ENCODE measurements at places on chromosomes 2 and 18.

DNA sequence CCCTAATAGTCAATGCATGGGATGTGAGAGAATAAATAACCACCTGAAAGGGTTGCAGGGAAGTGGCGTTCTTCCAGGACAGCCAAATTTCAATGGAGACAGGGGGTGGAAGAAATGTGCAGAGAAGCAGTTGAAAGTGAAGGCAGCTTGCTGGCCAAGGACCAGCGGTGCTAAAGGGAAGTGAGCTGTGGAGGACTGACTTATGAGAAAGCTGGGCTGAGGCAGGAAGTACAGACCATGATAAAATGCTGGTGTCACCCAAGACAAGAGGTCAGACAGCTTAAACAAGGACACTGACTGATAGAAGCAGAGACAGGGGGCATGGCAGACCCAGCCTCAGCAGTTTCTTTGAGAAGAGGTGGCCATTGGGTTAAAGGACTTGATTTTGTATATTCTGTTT is 106.7 kb downstream of the DTNB start:
- peak; percentile 53 for DNase-seq

GRCh38 chr18:37702841-37703240 is 137.2 kb upstream of the CELF4 start:
- DNase-seq = no peak

DNA sequence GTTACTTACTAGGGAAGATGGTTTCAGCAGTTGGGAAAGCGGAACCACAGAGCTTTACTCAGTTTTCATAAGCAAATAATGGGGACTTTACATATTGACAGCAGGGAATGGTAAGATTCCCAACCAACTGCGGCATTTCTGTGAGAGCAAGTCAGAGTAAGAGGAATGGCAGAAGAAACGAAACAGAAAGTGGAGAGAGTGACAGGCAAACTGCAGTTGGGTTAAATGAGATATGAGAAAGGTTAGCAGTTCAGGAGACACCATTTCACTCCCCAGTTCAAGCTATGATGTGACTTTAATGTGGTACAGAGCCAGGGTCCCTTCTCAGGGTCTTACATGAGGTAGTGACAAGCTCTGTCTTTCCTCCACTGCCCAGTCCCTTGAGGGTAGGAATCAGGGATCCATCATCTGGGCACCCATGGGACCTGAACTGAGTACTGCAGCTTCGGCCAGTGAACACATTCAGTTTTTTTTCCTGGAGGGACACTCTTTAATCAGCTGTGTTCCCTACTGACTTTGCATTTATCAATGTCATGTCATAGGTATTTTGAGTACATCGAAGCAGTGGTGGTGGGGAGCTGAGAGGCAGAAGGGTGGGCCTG is 33.0 kb upstream of the GREB1 start:
- no peak for DNase-seq

DNA sequence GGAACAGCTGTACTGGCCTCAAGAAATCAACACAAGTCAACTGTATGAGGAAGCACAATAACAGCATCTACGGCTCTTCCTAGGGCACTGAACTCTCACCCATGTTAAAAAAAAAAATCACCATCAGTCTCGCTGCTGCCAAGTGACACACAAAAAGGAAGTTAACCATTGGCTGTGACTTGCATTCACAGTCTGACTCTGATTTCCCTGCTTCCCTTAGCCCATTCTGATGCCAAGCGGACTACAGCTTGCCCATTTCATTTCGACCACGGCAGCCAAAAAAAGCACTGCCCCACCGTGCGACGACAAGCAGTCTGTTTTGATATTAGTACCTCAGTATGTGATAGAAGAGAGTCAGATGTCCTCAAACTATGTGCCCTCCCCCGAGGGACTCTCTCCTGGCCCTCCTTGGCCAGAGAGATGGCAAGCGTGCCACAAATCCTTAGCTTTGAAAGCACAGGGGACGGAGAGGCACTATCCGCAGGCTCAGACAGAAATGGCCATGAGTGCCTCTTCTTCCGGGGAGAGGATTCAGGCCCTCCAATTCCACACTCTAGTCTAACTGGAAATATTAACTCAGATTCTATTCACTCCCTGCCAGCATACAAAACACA is 250.0 kb downstream of the TCF4 start:
- DNase-seq = no peak

DNA sequence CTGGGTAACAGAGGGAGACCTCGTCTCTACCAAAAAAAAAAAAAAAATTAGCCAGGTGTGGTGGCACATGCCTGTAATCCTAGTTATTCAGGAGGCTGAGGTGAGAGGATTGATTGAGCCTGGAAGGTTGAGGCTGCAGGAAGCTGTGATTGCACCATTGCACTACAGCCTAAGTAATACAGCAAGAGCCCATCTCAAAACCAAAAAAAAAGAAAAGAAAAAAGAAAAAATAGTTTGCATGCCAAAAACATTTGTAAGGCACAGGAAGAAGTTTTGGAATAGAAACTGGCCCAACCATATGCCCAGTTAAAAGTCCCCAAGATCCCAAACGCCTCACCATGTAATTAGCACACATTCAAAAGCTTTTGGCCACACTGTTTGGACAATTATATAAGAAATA is 13.4 kb upstream of the ACOXL start:
- DNase-seq = no peak

DNA sequence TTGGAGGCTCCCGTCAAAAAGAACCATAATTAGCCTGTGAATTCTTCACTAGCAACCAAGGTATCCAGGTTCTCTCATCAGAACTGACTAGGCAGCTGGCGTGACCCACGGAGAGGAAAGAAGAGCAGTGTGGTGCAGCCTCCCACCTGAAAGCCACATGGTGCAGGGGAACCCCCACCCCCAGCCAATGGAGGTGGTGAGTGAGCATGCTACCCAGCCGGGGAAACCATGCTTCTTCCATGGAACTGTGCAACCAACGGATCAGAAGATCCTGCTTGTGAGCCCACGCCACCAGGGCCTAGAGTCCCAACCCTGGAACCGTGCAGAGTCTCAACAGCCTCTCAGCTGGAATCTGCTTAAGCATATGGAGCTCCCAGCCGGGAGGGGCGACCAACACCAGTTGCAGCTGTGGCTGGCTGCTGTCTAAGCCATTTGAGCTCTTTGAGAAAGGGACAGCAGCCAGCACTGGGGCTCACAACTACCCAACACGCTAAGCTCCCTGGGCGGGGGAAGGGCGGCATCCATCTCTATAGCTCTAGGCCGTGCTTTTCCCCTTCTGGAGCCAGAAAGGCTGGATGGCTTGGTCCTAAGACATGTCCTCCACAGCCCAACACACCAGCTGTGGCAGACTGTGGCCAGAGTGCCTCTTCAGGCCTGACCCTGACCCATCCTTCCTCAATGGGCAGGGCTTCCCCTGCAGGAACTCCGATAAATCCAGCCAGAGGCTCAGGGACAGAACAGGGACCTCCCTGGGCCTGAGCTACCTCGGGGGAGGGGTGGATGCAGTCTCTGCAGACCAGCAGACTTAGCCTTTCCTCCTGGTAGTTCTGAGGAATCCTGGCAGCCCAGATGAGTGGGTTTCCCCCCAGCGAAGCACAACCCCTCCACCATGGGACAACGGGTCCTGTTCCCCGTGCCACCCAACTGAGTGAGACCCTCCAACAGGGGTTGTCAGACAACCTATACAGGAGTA is 151.4 kb upstream of the NXPH2 start:
- DNase-seq = no peak

DNA sequence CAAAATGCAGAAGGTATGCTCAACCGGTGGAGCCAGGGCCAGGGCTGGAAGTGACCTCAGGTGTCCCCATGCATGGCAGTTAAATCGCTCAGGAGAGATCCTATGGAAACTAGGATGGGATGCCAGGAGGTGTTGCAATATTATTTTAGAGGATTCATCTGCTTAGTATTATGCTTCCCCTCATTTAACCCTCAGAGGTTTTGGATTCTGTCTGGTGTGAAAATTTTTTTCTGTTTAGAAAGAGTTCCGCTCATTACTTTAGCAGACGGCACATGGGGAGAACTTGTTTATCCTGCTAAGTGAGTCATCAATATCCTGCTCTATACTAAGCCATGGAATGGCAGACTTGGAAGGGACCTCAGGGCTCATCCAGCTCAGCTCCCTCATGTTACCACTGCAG is 42.5 kb downstream of the TRIB2 start:
- no peak for DNase-seq

DNA sequence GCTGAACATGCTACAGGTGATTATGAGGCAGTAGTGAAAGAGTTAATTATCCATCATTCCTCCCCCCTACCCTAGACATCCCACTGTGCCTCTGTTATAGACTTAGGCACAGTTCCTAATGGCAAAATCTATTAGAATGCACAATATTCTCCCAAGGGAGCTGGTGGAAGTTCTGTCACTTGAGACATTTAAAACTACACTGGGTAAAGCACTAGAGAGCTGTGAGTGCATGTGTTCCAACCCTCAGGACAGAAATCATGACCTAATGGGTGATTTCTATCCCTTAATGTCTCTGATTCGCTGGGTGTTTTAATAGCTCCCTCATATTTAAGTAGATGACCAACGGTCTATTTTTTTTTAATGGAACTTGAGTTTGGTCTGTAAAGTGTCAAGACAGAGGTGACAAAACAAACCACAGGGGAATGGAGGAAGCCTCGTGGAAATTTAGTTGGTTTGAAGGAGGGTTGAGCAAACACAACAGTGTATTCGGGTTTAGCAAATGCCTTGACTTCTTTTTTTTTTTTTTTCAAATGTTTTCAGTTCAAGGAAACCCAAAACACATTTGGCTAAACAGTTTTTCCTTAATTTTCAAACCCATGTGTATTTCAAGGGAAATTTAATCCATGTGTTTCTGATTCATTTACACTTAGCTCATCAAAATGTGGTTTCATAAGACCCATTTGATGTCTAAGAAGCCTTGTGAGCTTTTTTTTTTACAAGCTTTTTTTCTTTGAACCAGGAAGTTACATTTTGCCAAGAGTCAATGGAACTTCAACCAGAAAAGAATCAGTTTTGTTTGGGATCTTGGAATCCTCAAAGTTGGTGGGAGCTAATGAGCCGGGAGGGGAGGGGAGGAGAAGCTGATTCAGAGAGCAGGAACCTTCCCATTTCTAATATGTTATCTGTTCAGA is 665.1 kb upstream of the ZEB2 start:
- no peak for DNase-seq

GRCh38 chr2:116737951-116738350 is 1076.5 kb upstream of the DDX18 start:
- DNase-seq = no peak

GRCh38 chr18:43367895-43368294 is 90.6 kb upstream of the SYT4 start:
- DNase-seq = no peak

- DNase-seq = no peak
These were observed 43.8 kb upstream of the KCNE4 start for GRCh38 chr2:223008162-223008561.

DNA sequence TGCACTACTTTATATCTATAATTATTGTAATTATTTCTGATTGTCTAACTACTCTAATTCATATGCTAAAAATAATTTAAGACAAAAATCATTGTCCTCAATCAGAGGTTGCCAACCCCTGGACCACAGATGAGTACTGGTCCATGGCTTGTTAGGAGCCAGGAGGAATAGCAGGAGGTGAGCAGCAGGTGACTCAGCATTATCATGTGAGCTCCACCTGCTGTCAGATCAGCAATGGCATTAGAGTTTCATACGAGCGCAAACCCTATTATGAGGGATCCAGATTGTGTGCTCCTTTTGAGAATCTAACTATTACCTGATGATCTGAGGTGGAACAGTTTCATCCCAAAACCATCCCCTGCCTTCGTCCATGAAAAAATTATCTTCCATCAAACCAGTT is 1434.4 kb downstream of the LRP1B start:
- no peak for DNase-seq

GRCh38 chr18:80147037-80147417 is 38.0 kb downstream of the ADNP2 start:
- no peak for DNase-seq

Data from NAMALWA (cell line).